CD4-positive, CD25-positive, alpha-beta regulatory T cell (primary cell): ENCODE measurements at places on chromosomes 16 and 17.

DNA sequence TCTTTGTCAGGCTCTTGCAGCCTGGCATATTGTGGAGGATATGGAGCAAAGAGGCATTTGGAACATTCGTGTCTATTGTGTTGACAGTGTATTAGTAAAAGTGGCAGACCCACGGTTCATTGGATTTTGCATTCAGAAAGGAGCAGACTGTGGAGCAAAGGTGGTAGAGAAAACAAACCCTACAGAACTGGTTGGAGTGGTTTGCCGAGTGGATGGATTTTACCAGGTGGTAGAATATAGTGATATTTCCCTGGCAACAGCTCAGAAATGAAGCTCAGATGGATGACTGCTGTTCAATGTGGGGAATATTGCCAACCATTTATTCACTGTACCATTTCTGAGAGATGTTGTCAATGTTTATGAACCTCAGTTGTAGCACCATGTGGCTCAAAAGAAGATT lies 44.5 kb downstream of the EFCAB13 start:
- H3K4me1 ChIP-seq = no peaks in the 10 kb centered on the region
- no peak for DNase-seq
- no peak overlapping the region for H3K27ac ChIP-seq
- peaks cover 1% of the 10 kb centered on the region for H3K27me3 ChIP-seq
- no peaks in the 10 kb centered on the region for H3K36me3 ChIP-seq
- H3K4me3 ChIP-seq = no peak overlapping the region

- H3K27ac ChIP-seq = no peak overlapping the region
- no peak for DNase-seq
- H3K4me1 ChIP-seq = no peaks in the 10 kb centered on the region
- no peaks in the 10 kb centered on the region for H3K36me3 ChIP-seq
- no peak overlapping the region for H3K4me3 ChIP-seq
These were observed 113.4 kb upstream of the RCVRN start for GRCh38 chr17:10018461-10018891.

- H3K27me3 ChIP-seq = no peaks in the 10 kb centered on the region
- DNase-seq = no peak
- no peak overlapping the region for H3K27ac ChIP-seq
- H3K4me1 ChIP-seq = no peaks in the 10 kb centered on the region
- peaks cover 72% of the 10 kb centered on the region for H3K36me3 ChIP-seq
These were observed 19.0 kb downstream of the MAP2K3 start for GRCh38 chr17:21303441-21304065.

GRCh38 chr16:89855301-89855945 lies 18.0 kb upstream of the TCF25 start:
- H3K4me1 ChIP-seq = peaks cover under 1% of the 10 kb centered on the region
- no peak overlapping the region for H3K27ac ChIP-seq
- no peaks in the 10 kb centered on the region for H3K27me3 ChIP-seq
- no peaks in the 10 kb centered on the region for H3K36me3 ChIP-seq
- no peak overlapping the region for H3K4me3 ChIP-seq

DNA sequence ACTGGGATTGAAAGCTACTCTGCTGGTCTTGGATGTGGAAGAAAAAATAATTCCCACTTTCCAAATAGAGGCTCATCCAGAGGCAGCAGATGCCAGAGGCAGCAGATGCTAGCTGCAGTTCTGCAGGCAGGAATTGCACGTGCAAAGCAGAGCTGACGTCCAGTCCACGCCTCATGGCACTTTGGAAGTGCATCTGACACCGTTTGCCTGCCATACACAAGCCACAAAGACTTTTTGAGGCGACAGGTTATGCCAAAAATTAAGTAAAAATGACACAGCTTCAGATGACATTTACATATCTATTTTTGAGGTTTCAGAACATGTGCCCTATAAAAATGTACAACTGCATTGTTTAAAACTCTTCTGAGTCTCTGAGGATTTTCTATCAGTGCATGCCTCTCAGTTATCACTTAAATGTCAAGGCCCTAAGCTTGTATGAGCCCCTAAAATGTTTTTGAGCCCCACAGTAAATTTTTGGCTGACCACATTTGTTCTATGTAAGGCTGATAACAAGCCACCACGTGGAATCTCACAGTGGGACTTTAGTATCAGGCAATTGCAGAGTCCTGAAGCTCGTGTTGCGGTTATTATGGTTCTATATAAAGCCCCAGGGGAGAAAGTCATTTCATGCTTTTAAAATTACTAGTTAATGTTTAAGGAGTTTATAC lies 239.2 kb downstream of the PRKCA start:
- peaks cover 21% of the 10 kb centered on the region for H3K4me1 ChIP-seq
- H3K4me3 ChIP-seq = peak overlapping the region; percentile 32
- no peak for DNase-seq
- H3K36me3 ChIP-seq = no peaks in the 10 kb centered on the region
- no peak overlapping the region for H3K27ac ChIP-seq

- no peaks in the 10 kb centered on the region for H3K27me3 ChIP-seq
- H3K4me1 ChIP-seq = no peaks in the 10 kb centered on the region
- no peak for DNase-seq
These were observed 32.7 kb upstream of the CRHR1 start for GRCh38 chr17:45751466-45751865.
